ENCODE measurements at places on chromosomes 5 and 9.
A peak's percentile ranks its signal among the peaks of the same experiment; 100 is the strongest.

- no peak for DNase-seq
Observed at GRCh38 chr9:104746798-104747197, 685 bp upstream of the NIPSNAP3A start.

DNA sequence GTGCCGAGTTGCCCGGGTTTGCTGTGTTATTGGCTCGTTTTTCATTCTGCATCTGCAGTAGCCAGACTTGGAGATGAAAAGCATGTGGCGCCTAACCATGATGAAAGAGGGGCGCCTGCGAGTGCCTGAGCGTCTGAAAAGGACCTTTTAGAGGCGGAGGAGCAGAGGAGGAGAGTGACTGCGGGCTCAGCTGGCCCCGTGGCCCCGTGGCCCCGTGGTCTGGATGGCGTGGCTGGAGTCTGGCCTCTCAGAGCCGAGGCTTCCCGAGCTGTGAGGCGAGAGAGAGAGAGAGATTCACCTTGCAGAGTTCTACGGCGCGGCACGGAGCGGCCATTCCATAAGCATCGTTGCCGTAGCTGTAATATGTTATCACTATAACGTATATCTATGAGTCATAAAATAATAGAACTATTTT, 55.3 kb upstream of the RNU6ATAC start:
- no peak for DNase-seq

- DNase-seq = peak; percentile 61
Observed at GRCh38 chr9:34987160-34987901, 2.2 kb upstream of the DNAJB5 start.

DNA sequence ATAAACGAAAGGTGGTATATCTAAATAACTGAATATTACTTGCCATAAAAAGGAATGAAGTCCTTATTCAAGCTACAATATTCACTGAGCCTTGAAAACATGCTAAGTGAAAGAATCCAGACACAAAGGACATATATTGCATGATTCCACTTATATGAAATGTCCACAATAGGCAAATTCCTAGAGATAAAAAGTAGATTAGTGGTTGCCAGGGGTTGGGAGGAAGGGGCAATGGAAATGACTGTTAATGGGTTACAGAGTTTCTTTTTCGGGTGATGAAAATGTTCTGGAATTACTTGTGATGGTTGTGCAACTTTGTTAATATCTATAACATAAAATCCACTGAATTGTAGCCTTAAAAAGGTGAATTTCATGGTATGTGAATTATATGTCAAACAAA, 227.1 kb upstream of the TRIM32 start:
- DNase-seq = no peak

GRCh38 chr5:72878854-72879253, 62.4 kb downstream of the TNPO1 start:
- DNase-seq = no peak

GRCh38 chr5:61332358-61332749, 296 bp downstream of the ZSWIM6 start:
- peak; percentile 72 for DNase-seq

GRCh38 chr5:135019314-135019713, 14.7 kb downstream of the PITX1 start:
- no peak for DNase-seq

DNA sequence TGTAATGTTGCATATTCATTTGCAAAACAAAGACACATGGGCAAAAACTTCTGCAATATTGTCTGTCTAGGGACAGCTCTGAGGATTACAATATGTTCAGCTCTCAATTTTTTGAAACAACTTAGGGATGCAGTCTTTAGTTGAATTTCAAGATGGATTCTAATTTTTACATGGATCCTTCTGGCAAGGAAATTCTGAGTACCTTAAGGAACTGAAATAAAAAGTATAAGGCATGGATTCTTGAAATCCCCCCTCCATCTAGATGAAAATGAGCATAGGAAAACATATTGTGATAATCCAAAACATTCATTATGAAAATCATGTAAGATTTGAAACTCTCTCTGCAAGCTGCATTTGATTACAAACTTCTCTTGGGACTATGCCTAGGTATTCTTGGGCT, 568.6 kb downstream of the CETN3 start:
- DNase-seq = no peak

DNA sequence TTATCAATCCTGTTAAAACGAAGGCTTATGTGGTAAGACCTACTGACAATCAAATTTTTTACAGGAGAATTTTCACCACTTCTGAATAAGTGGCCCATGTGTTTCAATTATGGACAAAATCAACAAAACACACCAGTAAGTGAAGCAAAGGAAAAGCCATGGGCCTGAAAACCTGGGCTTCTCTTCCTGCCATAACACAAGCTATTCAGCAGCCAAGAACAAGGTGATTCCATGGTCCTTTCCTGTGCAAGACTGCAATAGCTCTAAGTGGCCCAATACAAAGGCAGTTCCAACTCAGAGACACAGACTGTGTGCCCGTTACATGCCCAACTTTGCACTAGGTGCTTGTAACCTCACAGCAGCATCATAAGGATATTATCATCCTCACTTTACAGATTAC, 168.5 kb downstream of the EPB41L4A start:
- no peak for DNase-seq

DNA sequence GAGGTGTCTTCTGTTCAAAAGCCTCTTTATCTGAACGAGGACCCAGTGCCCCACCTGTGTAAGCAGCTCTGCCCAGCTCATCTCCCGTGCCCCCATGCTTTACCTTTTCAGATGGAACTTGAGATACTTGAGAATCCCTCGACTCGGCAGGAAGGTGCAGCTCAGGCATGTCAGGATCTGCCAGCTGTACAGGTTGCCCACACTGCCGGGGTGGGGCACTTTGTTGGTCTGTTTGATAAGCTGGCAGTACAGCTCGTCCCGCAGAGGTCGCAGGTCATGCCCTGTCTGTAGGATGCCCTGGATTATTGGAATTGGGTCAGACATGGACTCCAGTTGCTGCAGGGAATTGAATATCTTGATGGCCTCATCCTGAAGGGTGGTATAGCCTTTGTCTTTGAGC, 58.0 kb upstream of the RETREG1 start:
- DNase-seq = no peak

- no peak for DNase-seq
Observed at GRCh38 chr9:14418941-14419937, 105.3 kb upstream of the NFIB start.

GRCh38 chr5:178453224-178453623, 137.0 kb downstream of the COL23A1 start:
- peak; percentile 34 for DNase-seq

GRCh38 chr5:9713356-9713755, 83.2 kb upstream of the TAS2R1 start:
- peak; percentile 9 for DNase-seq

DNA sequence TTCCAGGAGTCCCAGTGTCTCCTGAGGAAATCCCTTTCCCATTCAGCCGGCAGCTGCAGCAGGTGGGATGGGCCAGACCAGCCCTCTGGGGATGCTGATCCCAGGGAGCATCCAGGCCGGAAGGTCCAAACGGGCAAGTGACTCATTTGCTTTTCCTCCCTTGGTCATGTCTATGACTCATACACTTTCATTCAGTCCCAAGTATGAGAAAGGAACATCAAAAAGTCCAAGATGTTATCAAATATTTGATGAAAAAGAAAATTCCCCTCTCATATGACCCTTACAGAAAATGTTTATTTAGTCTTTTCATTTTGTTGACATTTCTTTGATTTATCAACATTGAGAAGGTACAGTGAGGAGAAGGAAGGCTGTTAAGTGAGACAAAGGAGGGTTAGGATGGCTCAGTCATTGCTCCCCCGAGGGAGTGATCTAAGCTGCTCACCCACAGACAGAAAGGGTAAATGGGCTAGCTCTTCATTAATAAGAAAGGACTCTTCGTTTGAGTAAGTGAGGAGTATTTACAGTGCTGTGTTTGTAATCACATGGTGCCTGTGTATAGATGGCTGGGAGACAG, 117.6 kb upstream of the ANKRD55 start:
- peak; percentile 90 for DNase-seq

DNA sequence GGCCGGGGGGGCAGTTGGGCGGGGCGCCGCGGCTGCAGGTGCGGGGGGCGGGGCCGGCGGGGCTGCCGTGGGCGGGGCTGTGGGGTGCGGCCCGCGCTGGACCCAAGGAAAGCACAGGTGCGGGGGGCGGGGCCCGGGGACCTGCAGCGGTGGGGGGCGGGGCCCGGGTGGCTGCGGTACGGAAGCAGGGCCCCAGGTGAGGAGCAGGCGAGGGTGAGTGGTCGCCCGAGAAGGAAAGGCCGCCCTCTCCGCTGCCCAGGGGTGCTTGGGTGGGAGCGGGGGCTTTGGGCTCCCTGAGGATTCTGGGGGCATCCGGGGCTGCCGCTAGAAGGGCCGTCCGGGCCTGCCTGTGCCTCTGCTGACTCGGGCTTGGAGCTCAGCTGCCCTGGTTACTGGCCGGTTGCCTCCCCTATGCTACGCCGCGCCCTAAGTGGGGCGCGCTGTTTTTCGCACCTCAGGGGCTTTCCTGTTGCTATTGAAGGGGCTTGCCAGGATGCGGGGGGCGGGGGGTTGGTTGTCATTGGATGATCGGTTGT, 767 bp downstream of the RALGPS1 start:
- DNase-seq = peak; percentile 19

DNA sequence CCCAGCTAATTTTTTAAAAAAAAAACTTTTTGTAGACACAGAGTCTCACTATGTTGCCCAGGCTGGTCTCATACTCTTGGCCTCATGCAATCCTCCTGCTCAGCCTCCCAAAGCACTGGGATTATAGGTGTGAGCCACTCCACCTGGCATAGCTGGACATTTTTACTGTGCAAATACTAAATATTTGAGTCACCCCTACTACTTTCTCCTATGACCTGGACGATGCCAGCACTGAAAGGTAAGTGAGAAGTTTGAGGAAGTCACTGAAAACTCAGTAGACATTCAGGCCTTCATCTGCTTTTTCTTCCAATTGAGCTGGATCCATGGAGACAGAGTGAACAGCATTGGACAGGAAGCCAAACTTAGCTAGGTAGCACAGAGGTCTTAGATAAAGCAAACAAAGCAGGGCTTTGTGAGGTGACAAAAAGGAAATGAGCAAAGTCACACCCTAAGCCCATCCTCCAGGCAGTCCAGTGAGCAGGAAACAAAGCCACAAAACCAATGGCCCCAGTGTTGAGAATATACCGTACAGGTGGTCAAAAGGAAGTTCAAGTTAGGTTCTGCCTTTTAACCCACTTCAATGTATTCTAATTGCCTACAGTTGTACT, 192.6 kb upstream of the RASA1 start:
- no peak for DNase-seq

GRCh38 chr9:108634672-108635462, 220.9 kb downstream of the ACTL7B start:
- DNase-seq = peak; percentile 88

Data from GM23248 (cell line).